Immature natural killer cell (primary cell): ENCODE measurements at places on chromosomes 2 and 18. TPM values are rescaled to one million over a fixed set of nuclear protein-coding genes. Genes with fewer than 3 reads are reported as not detected.

- no peaks in the 10 kb centered on the region for H3K27me3 ChIP-seq
- H3K27ac ChIP-seq = no peak overlapping the region
- H3K36me3 ChIP-seq = no peaks in the 10 kb centered on the region
- no peak overlapping the region for H3K4me3 ChIP-seq
- no peak for DNase-seq
Observed at GRCh38 chr2:62775367-62775668, 69.8 kb downstream of the EHBP1 start.

- no peaks in the 10 kb centered on the region for H3K4me1 ChIP-seq
- H3K36me3 ChIP-seq = no peaks in the 10 kb centered on the region
Observed at GRCh38 chr2:121884078-121884477, 128.6 kb downstream of the TSN start.

DNA sequence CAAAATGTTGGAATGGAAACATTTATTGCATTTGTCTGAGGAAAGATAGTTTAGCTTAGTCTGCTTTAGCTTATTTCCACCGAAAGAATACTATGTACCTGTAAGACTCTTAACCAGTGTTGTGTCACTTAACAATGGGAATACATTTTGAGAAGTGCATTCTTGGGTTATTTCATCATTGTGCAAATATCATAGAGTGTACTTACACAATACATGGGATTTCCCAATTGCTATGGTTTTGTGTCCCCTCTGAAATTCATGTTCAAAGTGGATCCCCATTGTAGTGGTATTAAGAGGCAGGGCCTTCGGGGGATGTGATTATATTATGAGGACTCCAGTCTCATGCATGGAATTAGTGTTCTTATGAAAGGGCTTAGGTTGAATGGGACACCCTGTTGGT, 249.4 kb upstream of the UBE2E3 start:
- H3K27ac ChIP-seq = no peak overlapping the region
- no peak overlapping the region for H3K4me3 ChIP-seq
- no peaks in the 10 kb centered on the region for H3K36me3 ChIP-seq
- no peak for DNase-seq

DNA sequence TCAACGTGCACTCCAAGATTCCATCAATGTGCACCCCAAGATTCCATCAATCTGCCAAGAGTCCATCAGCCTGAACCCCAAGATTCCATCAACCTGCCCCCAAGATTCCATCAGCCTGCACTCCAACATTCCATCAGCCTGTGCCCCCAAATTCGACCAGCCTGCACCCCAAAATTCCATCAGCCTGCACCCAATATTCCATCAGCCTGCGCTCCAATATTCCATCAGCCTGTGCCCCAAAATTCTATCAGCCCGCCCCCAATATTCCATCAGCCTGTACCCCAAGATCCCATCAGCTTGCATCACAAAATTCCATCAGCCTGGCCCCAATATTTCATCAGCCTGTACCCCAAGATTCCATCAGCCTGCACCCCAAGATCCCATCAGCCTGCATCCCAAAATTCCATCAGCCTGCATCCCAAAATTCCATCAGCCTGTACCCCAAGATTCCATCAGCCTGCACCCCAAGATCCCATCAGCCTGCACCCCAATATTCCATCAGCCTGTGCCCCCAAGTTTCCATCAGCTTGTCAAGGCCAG, 92.1 kb upstream of the PXDN start:
- no peak overlapping the region for H3K4me3 ChIP-seq
- H3K27me3 ChIP-seq = peaks cover 7% of the 10 kb centered on the region
- H3K27ac ChIP-seq = no peak overlapping the region
- H3K4me1 ChIP-seq = no peaks in the 10 kb centered on the region
- H3K36me3 ChIP-seq = no peaks in the 10 kb centered on the region

Gene HJURP
- polyA plus RNA-seq = 0.47 TPM
